ENCODE measurements at places on chromosomes 3 and 15.
A peak's percentile ranks its signal among the peaks of the same experiment; 100 is the strongest.

DNA sequence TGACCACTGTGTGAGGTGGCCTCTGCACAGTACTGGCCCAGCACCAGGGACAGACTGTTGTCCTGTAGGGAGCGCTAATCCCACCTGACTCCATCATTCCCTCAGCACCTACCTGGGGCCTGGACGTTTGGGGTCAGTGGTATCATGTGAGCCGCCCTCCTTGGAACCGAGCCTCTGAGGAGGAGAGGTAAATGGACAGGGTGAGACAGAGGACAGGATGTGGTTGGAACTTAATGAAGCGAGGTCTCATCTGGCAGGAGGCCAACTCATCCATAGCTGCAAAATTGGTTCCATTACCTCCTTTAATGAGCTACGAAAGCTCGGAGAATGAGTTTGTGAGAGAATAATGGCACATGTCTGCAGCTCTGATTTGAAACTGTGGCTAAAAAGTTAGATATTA lies 13.9 kb downstream of the MAPKAPK3 start:
- DNase-seq = peak; percentile 58

GRCh38 chr15:81880833-81881232 lies 165.0 kb downstream of the MEX3B start:
- peak; percentile 74 for DNase-seq

- DNase-seq = no peak
These were observed 55.7 kb downstream of the PTPRG start for GRCh38 chr3:61617041-61617440.

DNA sequence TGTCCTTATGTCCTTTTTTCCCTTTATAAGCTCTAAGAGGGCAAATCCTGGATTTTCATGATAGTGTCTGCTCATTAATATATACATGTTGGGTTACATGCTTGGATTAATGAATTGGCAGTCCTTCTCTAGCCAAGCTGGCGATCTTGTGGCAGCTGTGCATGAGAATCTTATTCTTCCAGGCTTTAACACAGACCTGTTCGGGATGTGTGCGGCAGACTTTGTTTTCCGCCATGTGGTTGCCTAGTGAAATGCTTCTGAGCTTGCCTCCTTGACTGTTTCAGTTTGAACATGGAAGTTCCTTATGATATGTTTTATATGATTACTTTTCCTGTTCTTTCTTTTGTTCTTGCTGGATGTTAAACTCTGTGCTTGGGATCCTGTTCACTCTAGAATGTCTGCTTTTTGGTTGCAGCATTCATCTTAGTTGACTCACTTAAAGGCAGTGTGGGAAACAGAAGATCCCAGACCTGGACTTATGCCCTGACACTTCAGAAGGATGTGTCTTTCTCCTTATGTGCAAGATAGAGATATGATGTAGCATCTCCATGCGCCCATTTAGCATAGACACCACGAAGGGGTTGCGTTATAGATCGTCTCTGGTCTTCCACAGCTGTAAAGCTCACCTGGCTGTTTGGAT lies 7.2 kb downstream of the CHCHD6 start:
- DNase-seq = no peak

- no peak for DNase-seq
These were observed 85.6 kb downstream of the TJP1 start for GRCh38 chr15:29736744-29737020.

DNA sequence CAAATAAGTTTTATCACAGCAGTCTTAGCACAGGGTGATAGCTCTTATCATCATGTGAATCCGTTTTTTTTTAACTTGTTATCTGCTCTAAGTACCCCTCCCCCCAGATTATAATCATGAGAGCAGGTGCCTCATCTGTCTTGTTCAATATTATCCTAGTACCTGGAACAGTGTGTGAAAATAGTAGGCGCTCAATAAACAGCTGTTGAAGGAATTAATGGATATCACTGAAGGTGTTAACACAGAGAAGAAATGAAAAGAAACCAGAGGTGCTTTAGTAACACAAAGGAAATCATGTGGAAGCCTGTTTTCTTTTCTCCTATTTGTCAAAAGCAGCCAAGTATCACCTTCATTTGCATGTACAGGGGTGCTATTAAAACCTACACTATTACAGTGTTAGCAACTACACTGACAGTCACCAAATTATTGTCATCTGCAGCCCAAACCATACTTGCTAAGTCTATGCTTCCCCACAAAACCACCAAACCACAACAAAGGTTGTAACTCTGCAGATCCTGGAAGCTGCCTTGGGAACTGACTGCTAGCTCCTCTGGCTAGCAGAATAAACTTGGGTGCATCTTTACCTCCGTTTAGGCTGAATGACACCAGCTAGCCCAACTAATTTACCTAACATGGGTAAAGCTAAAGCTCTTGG lies 2.9 kb downstream of the XPC start:
- DNase-seq = no peak

DNA sequence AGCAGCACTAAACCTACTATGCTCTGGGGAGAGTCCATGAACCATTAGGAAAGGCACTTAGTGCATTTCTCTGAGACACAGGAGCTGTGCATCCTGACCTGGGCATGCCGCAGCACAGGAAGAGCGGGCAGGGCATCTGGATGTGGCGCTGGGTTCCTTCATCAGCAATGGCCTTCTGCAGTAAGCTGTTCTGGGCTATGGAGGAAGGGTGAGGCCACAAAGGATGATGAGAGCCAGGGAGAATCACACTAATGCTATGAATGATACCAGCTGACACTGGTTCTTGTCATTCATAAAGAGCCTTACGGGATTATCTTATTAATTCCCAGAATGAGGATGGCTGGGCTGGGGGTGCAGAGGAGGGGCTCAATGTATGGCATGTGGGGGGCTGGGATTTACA lies 12.7 kb upstream of the SCN10A start:
- no peak for DNase-seq

DNA sequence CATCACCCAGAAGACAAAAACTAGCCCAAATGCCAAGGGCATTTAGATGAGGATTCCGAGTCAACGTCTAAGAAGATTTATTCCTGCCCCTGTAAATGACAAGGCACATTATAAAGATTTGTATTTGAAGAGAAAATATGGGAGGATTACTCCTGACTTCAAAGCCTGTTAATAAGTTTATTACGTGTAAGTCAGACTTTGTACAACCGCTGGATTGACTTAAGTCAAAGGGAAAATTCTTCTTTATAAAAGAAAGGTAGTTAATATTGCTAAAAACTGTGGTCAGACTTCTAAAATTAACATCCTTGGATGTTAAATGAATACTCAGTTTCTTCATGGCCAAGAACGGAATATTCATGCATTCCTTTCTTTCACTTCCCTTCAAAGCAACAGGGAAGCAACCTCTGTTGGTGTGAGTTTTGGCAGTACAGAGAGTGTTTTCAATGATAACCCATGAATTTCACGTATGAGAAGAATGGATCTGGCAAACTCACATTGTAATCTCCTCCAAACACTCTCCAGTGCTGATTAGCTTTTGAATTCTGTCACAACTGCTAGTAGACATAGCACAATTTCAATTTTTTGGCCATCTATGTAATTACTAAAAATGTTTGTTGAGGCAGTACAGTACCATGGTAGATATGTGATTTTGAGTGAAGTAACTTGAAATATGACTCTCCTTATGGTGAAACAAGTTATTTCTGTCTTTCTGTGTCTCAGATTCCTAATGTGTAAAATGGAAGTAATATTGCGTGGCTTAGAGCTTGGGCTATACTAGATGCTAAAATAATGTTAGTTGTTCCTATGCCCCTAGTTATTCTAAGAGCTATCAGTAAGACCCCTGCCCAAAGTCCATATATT lies 62.0 kb downstream of the PLD1 start:
- DNase-seq = no peak

GRCh38 chr15:79089331-79089889 lies 1.2 kb downstream of the RASGRF1 start:
- DNase-seq = no peak

- DNase-seq = no peak
These were observed 185.9 kb downstream of the ABHD5 start for GRCh38 chr3:43876648-43877047.

- DNase-seq = no peak
These were observed 599.5 kb downstream of the FHIT start for GRCh38 chr3:60651799-60652198.

- DNase-seq = no peak
These were observed 197.7 kb downstream of the CD47 start for GRCh38 chr3:107892955-107893624.

GRCh38 chr3:147418371-147418781 lies 9.2 kb downstream of the ZIC1 start:
- DNase-seq = no peak

DNA sequence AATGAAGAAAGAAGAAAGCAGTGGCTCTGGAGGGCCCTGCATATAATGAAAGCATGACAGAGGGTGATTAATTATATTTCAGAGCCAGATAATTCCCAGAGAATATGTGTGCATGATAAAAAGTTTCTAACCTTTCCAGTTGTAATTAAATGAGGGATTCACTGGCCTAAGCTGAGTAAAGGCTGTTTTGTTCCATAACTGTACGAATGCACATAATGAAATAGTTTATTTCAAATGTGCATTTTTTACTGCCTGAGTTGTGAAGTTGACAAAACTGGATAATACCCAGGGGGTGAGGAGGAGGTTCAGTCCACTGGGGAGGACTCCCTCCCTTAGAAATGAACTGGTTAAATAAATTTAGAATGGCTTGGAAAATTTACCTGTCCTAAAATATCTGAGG lies 616.4 kb downstream of the TAFA4 start:
- DNase-seq = no peak

GRCh38 chr3:188007897-188008296 lies 146.1 kb upstream of the LPP start:
- no peak for DNase-seq

- no peak for DNase-seq
These were observed 77.7 kb downstream of the EPHB1 start for GRCh38 chr3:134872440-134873388.

GRCh38 chr3:158725348-158726011 lies 6.8 kb downstream of the RARRES1 start:
- no peak for DNase-seq

DNA sequence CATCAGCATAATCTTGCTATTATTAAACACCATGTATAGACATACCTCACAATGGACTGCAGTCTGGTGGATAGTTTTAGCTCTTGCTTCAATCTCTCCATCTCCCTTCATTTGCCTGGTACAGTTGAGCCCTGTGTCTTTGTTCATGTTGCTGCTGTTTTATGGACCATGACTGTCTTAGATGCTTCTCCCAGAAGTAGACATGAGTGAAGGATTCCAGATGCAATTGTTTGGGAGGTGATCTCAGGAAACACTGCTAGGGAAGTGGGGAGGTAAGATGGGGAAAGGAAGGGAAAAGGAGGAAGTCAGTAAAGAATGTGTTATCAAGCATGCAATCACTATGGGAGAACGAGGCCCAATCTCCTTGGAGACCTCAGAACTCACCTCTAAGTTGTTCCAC lies 36.3 kb upstream of the CTNNB1 start:
- DNase-seq = no peak

- peak; percentile 67 for DNase-seq
These were observed 674 bp downstream of the SERP1 start for GRCh38 chr3:150545419-150546225.

DNA sequence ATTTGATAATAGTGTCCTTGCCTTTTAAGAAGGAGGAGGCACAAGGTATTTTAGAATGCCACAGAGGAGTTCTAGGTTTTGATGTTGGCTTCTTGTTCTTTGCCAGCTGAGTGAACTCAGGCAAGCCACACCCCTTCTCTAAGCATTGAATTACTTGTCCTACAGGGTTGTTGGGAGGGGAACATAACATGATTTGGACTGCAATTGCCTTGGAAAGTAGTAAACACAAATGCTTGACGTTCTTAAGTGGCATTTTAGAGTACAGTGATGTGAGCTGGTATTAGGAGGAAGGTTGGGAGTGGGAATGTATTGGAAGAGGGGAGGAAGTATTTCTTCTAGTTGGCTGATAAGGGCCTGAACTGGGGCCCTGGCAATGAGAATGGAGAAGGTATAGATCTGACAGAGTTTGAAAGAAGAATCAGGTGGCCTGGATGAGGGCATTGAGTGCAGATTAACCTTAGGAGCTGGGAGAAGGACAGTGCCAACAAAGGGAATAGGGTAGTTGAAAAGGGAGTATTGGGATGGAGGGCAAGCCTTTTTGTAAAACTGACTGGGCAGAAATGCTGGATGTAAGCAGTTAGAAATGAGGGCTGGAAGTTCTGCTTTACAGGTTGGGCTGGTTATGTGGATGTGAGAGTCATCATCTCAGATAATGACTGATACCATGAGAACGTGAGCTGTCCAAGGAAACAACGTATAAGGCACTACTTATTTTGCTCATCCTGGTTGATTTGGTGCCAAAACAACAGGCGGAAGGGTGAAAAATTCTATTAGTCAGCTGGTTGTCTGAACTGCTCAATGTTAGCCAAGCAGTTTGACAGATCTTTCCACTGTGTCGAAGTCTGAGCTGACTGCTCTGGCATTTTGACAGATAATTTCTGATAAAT lies 16.7 kb downstream of the KAT2B start:
- no peak for DNase-seq

DNA sequence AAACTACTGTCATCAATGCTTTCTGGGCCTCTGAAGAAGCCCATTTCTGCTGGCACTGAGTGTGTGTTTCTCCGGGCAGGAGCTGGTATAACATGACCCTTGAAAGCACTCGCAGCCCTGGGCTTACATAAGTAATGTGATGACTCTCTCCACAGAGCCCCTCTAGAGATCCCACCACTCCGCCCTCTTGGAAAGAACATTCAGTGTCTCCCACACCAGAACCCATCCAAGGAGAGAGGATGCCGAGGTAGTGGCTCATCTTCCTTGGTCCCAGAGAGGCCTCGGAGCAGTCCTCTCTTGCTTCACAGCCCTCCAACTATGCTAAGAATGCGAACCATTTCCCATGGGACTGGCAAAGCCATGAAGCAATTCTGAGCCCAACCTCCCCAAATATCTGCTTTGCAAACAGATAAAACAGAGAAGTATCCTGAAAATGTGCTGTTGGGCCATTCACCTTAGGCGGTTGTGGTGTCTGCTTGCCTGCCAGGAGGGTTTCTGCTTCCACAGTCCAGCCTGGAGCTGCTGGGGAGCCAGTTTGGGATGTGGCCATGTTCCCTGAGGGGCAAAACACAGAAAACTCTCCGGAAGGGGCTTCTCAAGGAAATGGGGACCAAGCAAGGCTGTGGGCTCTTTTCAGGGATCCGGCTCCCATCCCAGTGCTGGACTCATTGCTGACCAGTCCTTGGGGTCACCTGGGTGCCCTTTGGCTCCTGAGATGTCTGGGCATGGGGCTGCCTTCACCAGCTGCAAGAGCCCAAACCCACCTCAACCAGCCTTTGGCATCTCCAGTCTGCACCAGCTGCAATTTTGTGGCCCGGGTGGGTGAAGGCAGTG lies 47.3 kb downstream of the AMOTL2 start:
- no peak for DNase-seq

DNA sequence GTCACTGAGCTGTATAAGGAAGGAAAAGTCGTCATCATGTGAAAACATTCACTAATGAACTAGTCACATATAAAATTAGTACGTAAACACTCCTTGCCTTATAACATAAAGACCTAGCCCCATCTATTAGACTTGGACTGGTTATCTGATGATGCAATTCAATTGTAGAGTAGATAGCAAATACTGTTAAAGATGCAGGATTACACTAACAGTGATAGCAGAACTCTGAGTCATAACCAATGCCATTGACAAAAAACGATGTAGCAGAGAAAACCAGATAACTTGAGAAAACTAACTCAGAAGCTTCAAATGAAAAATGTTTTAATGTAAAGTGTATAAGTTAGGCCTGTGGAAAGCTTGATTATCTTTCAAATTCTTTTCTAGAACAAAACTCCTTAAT lies 132.2 kb downstream of the WDR72 start:
- DNase-seq = no peak
